ENCODE measurements at places on chromosomes 12 and 14.

GRCh38 chr12:65313719-65314317 lies 35.3 kb downstream of the MSRB3 start:
- DNase-seq, result no peak

DNA sequence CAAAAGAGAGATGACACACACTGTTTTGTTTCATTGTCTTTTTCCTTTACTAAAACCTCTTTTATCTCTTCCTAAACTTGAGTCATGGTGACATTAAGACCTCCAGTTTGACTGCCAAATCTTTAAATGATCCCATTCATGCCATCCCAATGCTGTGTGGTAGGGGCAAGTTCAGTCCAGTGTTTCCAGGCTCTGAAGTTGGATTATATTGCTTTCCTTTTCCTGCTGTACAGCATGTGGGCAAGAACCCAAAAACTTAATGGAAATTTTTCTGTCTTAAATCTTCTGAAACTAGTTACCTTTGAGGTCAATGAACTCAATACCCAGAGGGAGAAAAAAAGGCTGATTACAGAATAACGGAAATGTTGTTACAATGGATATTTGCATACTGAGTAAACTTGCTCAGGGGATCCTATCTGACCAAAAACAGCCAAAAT lies 187.1 kb upstream of the FAR2 start:
- no peak for DNase-seq

DNA sequence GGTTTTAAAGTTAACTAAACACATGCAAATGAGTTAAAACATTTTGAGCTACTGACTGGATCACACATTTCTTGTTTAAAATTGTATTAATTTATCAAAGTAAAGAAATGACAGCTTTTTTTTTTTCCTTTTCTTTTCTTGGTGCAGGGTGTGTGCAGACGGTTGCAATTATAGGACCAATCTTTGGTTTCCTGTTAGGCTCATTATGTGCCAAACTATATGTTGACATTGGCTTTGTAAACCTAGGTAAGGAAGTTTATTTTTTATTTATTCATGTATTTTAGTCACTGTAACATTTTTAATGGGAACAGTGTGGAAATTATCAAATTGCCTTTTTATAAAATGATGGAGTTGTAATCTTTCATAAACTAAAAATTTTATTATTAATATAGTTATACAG lies 21.9 kb downstream of the SLCO1C1 start:
- DNase-seq, result no peak

DNA sequence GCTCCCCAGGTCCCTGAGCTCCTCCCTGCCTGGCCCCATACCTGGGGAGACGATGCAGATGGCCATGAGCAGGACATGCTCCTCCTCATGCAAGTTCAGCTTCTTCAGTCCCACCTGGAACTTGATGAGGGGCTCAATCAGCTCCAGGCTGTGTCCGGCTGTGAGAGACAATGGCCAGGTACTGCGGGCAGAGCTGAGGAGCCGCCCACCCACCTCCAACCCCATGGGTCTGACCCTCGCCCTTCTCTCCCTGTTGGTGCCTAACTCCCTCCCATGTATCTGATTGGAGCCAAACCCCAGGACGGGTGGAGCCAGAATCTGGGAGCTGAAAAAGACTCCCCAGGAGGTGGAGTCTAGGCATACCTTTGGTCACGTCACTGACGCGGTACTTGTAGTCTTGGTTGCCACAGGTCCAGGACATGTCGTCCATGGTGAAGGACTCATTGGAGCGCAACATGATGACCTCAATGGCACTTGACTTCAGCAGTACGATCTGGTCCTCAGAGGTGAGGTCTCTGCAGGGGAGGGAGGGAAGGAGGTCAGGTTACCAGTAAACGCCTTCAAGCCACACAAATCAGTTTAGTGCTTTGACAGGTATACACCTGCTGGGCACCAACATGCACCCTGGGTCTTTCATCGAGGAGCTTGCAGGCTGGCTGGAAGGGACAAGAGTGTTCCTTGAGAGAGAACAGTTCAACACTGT lies 26.7 kb upstream of the HDAC7 start:
- DNase-seq, result no peak

DNA sequence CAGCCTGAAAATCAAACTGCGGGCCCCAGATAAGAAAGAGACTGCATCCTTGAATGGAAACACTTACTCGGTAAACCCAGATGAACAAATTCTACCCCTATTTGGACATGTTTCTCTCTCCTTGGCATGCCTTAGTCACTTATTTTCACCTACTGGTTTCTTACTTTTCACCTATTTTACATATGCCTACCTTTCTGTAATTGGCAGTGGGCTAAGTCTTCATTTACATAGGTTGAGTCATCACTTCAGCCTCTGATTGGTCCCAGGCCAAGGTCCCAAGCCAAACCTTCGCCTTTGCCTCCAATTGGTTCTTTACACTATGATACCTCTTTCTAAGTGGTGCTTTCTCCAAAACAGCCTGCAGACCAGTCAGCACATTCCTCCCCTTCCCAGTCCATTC lies 111.3 kb downstream of the DYRK2 start:
- no peak for DNase-seq

DNA sequence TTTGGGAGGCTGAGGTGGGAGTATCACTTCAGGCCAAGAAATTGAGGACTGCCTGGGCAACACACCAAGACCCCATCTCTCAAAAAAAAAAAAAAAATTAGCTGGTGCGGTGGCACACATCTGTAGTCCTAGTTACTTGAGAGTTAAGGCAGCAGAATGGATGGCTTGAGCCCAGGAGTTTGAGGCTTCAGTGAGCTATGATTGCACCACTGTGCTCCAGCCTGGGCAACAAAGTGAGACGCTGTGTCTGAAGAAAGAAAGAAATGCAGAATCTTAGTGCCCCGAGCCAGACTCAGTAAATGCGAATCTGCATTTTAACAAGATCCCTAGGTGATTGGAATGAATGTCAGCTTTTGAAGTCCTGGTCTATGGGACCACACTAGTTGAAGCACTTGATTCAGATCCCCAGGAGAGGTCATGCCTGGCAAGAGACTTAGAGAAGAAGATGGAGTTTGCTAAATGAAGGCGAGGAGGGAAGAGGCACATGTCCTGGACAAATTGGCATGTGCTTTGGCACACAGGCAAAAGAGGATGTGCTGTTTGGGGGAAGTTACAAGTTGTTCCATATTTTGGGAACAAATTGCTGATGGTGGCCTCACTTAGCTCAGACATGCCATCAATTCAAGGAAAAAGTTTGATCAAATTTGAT lies 56.6 kb downstream of the DRAM1 start:
- DNase-seq, result no peak

DNA sequence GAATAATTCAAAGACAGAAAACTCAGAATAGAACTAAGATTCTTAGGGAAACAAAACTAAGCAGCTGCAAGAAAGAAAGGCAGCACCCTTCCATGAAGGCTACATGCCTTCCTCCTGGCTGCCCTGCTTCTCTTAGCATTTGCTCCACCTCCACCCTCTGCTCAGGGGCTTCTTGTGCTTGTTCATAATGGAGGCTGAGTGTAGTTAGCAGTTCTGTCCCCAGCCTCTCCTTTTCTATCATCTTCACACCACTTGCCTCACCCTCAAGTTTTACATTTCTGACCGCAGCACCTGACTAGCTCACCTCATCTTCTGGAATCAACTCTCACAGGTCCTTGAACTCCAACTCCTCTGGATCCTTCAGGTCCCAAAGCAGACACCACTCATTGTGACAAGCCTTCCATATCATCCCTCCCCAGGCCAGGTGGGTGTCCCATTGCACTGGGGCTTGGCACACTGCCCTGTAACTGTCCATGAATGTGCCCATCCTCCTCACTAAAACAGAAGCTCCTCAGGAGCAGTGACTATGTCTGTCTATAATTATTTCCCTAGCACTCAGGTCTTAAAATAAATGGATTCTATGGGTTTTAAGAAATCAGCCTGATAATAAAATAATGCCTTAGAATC lies 139.1 kb downstream of the TMTC1 start:
- DNase-seq, result no peak

- no peak for DNase-seq
Measured at GRCh38 chr12:90959032-90959431, 4.1 kb upstream of the CCER1 start.

DNA sequence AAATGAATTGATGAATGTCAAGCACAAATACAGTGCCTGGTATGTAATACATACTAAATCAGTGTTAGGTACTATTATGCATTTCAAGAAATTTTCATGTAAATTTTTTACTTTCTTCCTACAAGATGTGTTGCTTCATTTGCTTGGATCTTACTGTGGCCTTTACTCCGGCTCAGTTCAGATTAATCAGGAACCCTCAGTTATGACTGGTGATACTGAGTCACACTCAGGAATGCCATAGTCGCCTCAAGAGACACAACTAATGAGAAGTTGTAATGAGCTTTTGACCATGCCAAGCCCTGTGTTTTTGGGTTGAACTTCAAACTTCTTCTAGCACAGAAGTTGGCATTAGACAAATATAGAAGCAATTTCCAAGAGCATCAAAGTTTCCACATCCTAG lies 96.0 kb downstream of the TGFB3 start:
- no peak for DNase-seq

GRCh38 chr14:23454445-23454856 lies 15.1 kb upstream of the NGDN start:
- DNase-seq, result no peak

All from C1 segment of cervical spinal cord (tissue), 14 donors.